Umbilical cord (tissue), 2 donors: ENCODE measurements at places on chromosomes 7 and 10. TPM values are rescaled to one million over a fixed set of nuclear protein-coding genes. Genes with fewer than 3 reads are reported as not detected.

The MUC3A gene
- total RNA-seq = 2.2 TPM

The ZPBP gene
- not detected for total RNA-seq

The ST8SIA6 gene
- total RNA-seq = 4.3 TPM

The FAM237B gene
- total RNA-seq = 1.7 TPM
